ENCODE measurements at places on chromosomes 2 and 18. TPM values are rescaled to one million over a fixed set of nuclear protein-coding genes. Genes with fewer than 3 reads are reported as not detected.

GRCh38 chr18:13451213-13451540 is 232.6 kb downstream of the LDLRAD4 start:
- no peaks in the 10 kb centered on the region for H3K36me3 ChIP-seq
- no peak overlapping the region for H3K4me3 ChIP-seq
- H3K27me3 ChIP-seq, result no peaks in the 10 kb centered on the region
- H3K27ac ChIP-seq, result peak overlapping the region; percentile 59

DNA sequence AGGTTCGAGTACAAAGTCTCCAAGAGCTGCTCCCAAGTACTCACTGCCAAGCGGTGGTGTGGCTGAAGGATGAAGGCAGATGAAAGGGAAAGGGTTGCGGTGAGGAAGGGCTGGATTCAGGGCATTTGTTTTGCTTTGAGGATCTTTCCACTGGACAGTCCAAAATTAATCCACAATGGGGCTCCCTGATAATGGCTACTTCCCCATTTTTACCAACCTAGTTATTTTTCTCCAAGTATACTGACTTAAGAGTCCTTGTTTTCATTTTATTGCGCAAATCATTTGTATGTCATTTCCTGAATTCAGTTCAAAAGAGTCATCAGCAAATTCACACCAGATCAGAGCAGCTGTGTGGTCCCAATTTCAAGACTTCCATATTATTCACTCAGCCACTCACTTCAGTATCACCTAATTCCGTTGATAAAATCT is 464 bp upstream of the SESTD1 start:
- no peak overlapping the region for H3K27ac ChIP-seq
- peak overlapping the region; percentile 80 for H3K4me3 ChIP-seq
- no peak for DNase-seq
- peaks cover 8% of the 10 kb centered on the region for H3K36me3 ChIP-seq
- peaks cover 14% of the 10 kb centered on the region for H3K4me1 ChIP-seq

GRCh38 chr2:186576614-186577013 is 13.2 kb upstream of the ITGAV start:
- no peaks in the 10 kb centered on the region for H3K27me3 ChIP-seq
- no peak overlapping the region for H3K4me3 ChIP-seq
- H3K36me3 ChIP-seq, result no peaks in the 10 kb centered on the region
- H3K4me1 ChIP-seq, result no peaks in the 10 kb centered on the region

DNA sequence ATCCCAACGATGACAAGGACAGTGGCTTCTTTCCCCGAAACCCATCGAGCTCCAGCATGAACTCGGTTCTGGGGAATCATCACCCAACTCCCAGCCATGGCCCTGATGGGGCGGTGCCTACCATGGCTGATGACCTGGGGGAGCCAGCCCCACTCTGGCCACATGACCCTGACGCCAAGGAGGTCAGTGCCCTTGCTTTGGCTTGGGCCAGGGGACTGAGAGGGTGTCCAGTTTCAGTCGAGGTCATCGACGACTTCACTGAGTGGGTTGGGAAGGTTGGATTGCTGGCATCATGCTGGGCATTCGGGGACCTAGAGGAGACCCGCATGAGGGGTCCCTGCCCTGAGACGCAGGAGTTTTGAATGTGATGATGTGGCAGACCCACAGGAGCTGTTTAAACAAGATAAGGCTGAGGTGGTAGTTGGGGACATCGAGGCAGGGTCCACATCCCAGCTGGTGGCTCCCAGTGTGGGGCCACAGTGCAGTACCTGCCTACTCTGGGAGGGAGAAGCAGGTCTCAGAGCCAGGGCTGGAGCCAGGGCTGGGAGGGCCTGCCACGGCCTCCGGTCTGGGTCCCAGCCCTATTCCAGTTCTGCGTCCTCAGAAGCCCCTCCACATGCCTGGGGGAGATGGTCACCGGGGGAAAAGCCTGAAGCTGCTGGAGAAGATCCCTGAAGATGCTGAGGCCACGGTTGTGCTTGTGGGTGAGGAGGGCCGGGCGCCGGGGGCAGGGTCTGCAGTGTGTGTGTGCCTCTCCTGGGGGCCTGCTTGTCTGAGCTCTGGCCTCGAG is 6.0 kb downstream of the SLC4A3 start:
- no peak overlapping the region for H3K4me3 ChIP-seq
- H3K27me3 ChIP-seq, result peaks cover 4% of the 10 kb centered on the region
- H3K4me1 ChIP-seq, result no peaks in the 10 kb centered on the region
- H3K27ac ChIP-seq, result no peak overlapping the region

The CIB4 gene
- total RNA-seq, result not detected

The ZEB2 gene
- 17.8 TPM for total RNA-seq

GRCh38 chr18:7642331-7642890 is 75.3 kb downstream of the PTPRM start:
- no peaks in the 10 kb centered on the region for H3K36me3 ChIP-seq
- no peak for DNase-seq
- no peak overlapping the region for H3K4me3 ChIP-seq
- no peaks in the 10 kb centered on the region for H3K4me1 ChIP-seq
- H3K27me3 ChIP-seq, result no peaks in the 10 kb centered on the region

The DPYSL5 gene
- total RNA-seq, result not detected

GRCh38 chr2:76867854-76868253 is 654.3 kb downstream of the LRRTM4 start:
- H3K4me3 ChIP-seq, result no peak overlapping the region
- H3K27me3 ChIP-seq, result no peaks in the 10 kb centered on the region
- H3K4me1 ChIP-seq, result no peaks in the 10 kb centered on the region
- H3K36me3 ChIP-seq, result no peaks in the 10 kb centered on the region

- H3K27me3 ChIP-seq, result peaks cover 23% of the 10 kb centered on the region
- H3K36me3 ChIP-seq, result no peaks in the 10 kb centered on the region
- no peak overlapping the region for H3K27ac ChIP-seq
- no peak for DNase-seq
- no peak overlapping the region for H3K4me3 ChIP-seq
- peaks cover 13% of the 10 kb centered on the region for H3K4me1 ChIP-seq
These were observed 6.5 kb downstream of the MERTK start for GRCh38 chr2:111904726-111905474.
